Neural crest cell (in vitro differentiated cells): ENCODE measurements at places on chromosomes 7 and 10. TPM values are rescaled to one million over a fixed set of nuclear protein-coding genes. Genes with fewer than 3 reads are reported as not detected.

- peak overlapping the region; percentile 19 for H3K27ac ChIP-seq
- DNase-seq: no peak
- H3K36me3 ChIP-seq: peaks cover 15% of the 10 kb centered on the region
- H3K4me3 ChIP-seq: no peak overlapping the region
These were observed 25.2 kb upstream of the BTBD16 start for GRCh38 chr10:122245897-122246296.

DNA sequence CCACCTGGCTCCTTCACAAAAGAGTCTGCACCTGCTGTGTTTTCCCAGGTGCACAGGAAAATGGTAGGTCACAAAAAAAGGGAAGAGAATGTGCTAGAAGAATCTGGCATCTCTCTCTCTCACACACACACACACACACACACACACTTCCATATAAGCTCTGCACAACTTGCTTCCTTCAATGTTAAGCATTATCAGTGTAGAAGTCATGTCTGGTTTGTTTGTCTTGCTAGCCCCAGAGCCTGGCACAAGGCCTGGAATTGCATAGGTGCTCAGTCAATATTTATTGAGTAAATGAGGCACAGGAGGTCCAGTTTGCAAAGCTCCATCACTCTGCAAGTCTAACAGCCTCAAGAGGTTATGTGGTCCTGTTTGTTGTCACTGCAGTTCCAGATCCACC lies 867.3 kb upstream of the AUTS2 start:
- no peaks in the 10 kb centered on the region for H3K27me3 ChIP-seq
- no peak overlapping the region for H3K4me3 ChIP-seq
- H3K27ac ChIP-seq: no peak overlapping the region
- DNase-seq: no peak
- H3K36me3 ChIP-seq: no peaks in the 10 kb centered on the region

- H3K36me3 ChIP-seq: no peaks in the 10 kb centered on the region
- peaks cover 12% of the 10 kb centered on the region for H3K27me3 ChIP-seq
- H3K27ac ChIP-seq: no peak overlapping the region
- H3K4me3 ChIP-seq: no peak overlapping the region
These were observed 19.0 kb upstream of the DMBT1 start for GRCh38 chr10:122541541-122542002.

DNA sequence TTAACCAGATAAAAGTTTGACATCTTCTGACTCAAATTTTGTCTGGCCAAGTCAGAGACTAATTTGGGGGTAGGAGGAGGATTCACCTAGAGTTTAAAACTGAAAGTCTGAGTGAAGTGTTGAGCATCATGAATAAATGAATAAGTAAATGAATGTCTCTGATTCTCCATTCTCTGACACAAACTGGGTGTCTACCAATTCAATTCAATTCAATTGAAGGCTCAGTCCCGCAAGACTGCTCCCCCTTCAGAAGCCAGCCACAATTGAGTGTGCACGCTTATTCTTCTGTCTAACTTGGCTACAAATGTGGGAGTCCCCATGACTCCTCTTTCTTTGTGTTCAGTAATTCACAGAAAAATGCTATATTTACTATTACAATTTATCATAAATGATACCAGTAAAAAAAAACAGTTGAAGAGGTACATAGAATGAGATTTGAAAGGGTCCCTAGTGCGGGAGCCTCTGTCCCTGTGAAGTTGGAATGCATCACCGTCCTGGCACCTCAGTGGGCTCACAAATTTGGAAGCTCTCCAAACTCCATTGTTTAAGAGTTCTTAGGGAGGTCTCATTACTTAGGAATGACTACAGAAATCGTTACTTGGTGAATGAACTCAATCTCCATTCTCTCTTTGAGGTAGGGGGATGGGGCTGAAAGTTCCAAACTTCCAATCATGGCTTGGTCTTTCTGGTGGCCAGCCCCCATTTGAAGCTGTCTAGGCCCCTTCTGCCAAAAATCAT lies 243.7 kb upstream of the PHYHIPL start:
- H3K27ac ChIP-seq: no peak overlapping the region
- DNase-seq: no peak
- H3K4me1 ChIP-seq: no peaks in the 10 kb centered on the region
- no peak overlapping the region for H3K4me3 ChIP-seq
- no peaks in the 10 kb centered on the region for H3K27me3 ChIP-seq

GRCh38 chr7:146652176-146652575 lies 535.6 kb downstream of the CNTNAP2 start:
- DNase-seq: no peak
- H3K27ac ChIP-seq: no peak overlapping the region
- H3K4me3 ChIP-seq: no peak overlapping the region

- H3K36me3 ChIP-seq: peaks cover 3% of the 10 kb centered on the region
- no peak overlapping the region for H3K4me3 ChIP-seq
- H3K27ac ChIP-seq: no peak overlapping the region
- no peaks in the 10 kb centered on the region for H3K27me3 ChIP-seq
- no peaks in the 10 kb centered on the region for H3K4me1 ChIP-seq
- no peak for DNase-seq
These were observed 190.9 kb upstream of the YAE1 start for GRCh38 chr7:39375047-39375873.

GRCh38 chr7:43869867-43870240 lies 537 bp upstream of the MRPS24 start:
- peak overlapping the region; percentile 81 for H3K4me3 ChIP-seq
- peaks cover 18% of the 10 kb centered on the region for H3K36me3 ChIP-seq
- H3K4me1 ChIP-seq: peaks cover 34% of the 10 kb centered on the region
- H3K27me3 ChIP-seq: peaks cover 3% of the 10 kb centered on the region
- peak overlapping the region; percentile 97 for H3K27ac ChIP-seq

GRCh38 chr7:106774768-106775551 lies 90.1 kb upstream of the PIK3CG start:
- no peaks in the 10 kb centered on the region for H3K27me3 ChIP-seq
- no peak overlapping the region for H3K27ac ChIP-seq
- no peak overlapping the region for H3K4me3 ChIP-seq
- DNase-seq: no peak
- H3K4me1 ChIP-seq: no peaks in the 10 kb centered on the region

GRCh38 chr10:4721999-4722753 lies 103.8 kb upstream of the AKR1E2 start:
- H3K27me3 ChIP-seq: no peaks in the 10 kb centered on the region
- H3K36me3 ChIP-seq: peaks cover 2% of the 10 kb centered on the region
- H3K4me1 ChIP-seq: peaks cover 4% of the 10 kb centered on the region
- no peak overlapping the region for H3K27ac ChIP-seq
- H3K4me3 ChIP-seq: no peak overlapping the region

DNA sequence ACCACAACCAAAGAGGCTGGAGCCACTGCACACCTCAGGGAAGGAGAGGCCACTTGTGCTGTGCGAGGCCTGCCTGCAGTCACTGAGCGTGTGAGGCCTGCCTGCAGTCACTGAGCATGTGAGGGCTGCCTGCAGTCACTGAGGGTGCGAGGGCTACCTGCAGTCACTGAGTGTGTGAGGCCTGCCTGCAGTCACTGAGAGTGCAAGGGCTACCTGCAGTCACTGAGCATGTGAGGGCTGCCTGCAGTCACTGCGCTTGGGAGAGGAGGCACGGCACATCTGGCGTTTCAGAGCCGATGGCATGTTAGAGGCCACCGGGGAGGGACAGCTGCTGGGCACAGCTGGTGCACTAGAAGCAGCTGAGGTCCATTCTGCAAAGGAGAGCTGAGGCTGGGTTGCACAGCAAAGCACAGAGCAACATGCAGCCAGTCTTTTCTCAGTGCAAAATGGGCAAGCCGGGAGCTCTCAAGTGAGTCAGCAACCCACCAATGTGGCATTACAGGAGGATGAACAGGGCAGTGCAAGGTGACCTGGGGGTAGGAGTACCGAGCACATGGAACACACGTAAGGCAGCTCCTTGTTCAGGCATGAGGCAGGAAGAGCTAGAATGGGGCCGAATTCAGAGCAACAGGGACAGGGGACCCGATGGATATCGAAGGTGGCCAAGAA lies 540.1 kb downstream of the PTPRN2 start:
- no peaks in the 10 kb centered on the region for H3K27me3 ChIP-seq
- no peak overlapping the region for H3K4me3 ChIP-seq
- no peak for DNase-seq
- H3K36me3 ChIP-seq: peaks cover 2% of the 10 kb centered on the region
- H3K27ac ChIP-seq: no peak overlapping the region

- DNase-seq: no peak
- no peaks in the 10 kb centered on the region for H3K4me1 ChIP-seq
- H3K27ac ChIP-seq: no peak overlapping the region
- peaks cover 8% of the 10 kb centered on the region for H3K36me3 ChIP-seq
- H3K4me3 ChIP-seq: no peak overlapping the region
- H3K27me3 ChIP-seq: no peaks in the 10 kb centered on the region
These were observed 8.8 kb upstream of the SMKR1 start for GRCh38 chr7:129493555-129493954.

- H3K4me1 ChIP-seq: no peaks in the 10 kb centered on the region
- no peak overlapping the region for H3K27ac ChIP-seq
- H3K27me3 ChIP-seq: no peaks in the 10 kb centered on the region
- peaks cover 4% of the 10 kb centered on the region for H3K36me3 ChIP-seq
These were observed 200.9 kb upstream of the CNTNAP2 start for GRCh38 chr7:145915679-145916078.

- no peaks in the 10 kb centered on the region for H3K36me3 ChIP-seq
- H3K4me1 ChIP-seq: no peaks in the 10 kb centered on the region
- H3K27ac ChIP-seq: no peak overlapping the region
- H3K27me3 ChIP-seq: peaks cover 3% of the 10 kb centered on the region
- no peak for DNase-seq
These were observed 190.8 kb upstream of the PRKCQ start for GRCh38 chr10:6770846-6771245.

DNA sequence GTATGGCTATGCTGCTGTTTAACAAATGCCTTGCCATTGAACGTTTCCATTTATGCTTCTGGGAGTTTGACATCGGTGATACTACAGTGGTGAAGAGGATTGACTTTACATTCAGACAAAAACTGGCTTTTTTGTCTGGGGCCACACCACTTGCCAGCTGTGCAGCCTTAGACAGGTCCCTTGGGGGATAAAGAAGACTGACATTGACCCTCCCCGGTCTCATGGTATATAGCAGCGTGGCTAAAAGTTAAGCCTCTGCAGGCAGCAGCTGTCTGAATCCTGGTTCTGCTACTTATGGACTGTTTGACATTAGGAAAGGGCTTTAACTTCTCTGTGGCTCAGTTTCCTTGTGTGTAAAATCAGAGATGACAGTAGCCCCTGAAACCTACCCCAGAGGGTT lies 42.0 kb upstream of the PTF1A start:
- no peak overlapping the region for H3K4me3 ChIP-seq
- H3K4me1 ChIP-seq: no peaks in the 10 kb centered on the region
- H3K27me3 ChIP-seq: peaks cover 11% of the 10 kb centered on the region

DNA sequence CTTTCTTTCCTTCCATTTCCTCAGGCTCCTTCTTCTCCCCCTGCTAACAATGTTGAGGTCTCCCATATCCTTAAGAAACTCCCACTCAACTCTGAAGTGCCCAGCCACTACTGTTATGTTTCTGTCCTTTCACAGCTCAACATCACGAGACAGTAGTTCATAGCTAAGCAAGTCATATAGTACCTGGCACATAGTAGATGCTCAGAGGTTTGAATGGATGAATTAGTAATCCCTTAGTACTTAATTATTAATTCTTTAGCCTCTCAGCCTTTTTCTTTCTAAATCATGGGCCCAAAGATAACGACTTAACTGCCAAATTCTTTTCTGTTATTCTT lies 22.6 kb downstream of the CSGALNACT2 start:
- H3K4me1 ChIP-seq: peaks cover 7% of the 10 kb centered on the region
- H3K4me3 ChIP-seq: no peak overlapping the region
- no peaks in the 10 kb centered on the region for H3K27me3 ChIP-seq
- H3K36me3 ChIP-seq: no peaks in the 10 kb centered on the region
- no peak for DNase-seq
- H3K27ac ChIP-seq: no peak overlapping the region

- H3K27me3 ChIP-seq: peaks cover 33% of the 10 kb centered on the region
- peak overlapping the region; percentile 36 for H3K27ac ChIP-seq
- H3K4me1 ChIP-seq: peaks cover 56% of the 10 kb centered on the region
These were observed 8.4 kb downstream of the LAMB1 start for GRCh38 chr7:107994421-107995030.

- H3K4me3 ChIP-seq: no peak overlapping the region
- peaks cover 50% of the 10 kb centered on the region for H3K4me1 ChIP-seq
- H3K36me3 ChIP-seq: no peaks in the 10 kb centered on the region
- no peaks in the 10 kb centered on the region for H3K27me3 ChIP-seq
- DNase-seq: no peak
- H3K27ac ChIP-seq: no peak overlapping the region
These were observed 79.0 kb downstream of the COBL start for GRCh38 chr7:51237446-51238133.

DNA sequence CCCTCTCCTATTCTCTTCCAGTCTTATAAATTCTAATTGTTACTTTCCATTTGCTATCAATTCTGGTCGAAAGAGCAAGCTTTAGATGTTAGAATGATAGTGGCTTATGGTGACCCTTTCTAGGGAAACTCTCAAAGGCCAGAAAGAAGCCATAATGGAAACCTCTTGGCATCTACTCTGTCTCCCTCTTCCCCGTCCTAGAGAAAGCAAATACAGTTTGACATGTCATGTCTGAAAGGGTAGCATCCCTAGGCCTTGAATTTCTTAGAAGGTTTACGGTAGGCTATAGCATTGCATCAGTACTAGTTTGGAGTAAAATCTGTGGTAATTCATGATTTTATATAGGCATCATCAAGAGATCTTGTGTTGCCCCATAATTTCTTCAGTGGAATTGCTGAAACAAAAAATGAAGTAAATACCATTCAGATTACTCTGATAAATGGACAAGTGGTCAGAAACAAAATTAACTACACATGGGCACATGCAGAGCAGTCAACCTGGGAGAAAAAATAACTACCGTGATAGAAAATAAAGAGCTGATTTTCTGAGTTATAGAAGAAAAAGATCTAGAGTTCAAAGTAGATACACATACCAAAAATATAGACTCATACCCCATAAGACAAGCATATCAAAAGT lies 4.4 kb downstream of the PRKAR2B start:
- peaks cover 22% of the 10 kb centered on the region for H3K4me1 ChIP-seq
- no peak for DNase-seq
- no peak overlapping the region for H3K4me3 ChIP-seq
- H3K36me3 ChIP-seq: no peaks in the 10 kb centered on the region

- H3K36me3 ChIP-seq: peaks cover 2% of the 10 kb centered on the region
- no peak for DNase-seq
- no peaks in the 10 kb centered on the region for H3K27me3 ChIP-seq
- no peak overlapping the region for H3K4me3 ChIP-seq
- no peak overlapping the region for H3K27ac ChIP-seq
These were observed 271.7 kb upstream of the MKLN1 start for GRCh38 chr7:131056007-131056406.

Gene EMX2
- total RNA-seq: 1.0 and 1.1 TPM in 2 replicates

Gene GIMAP4
- not detected in 2 replicates for total RNA-seq

Gene ACSL5
- not detected in 2 replicates for total RNA-seq

Gene CTAGE4
- total RNA-seq: 0.55 TPM in 1 of 2 replicates, not detected in the other

Gene RP9
- 27.5 and 32.7 TPM in 2 replicates for total RNA-seq

Gene MKLN1
- 45.7 and 47.5 TPM in 2 replicates for total RNA-seq

Gene PPP1R17
- total RNA-seq: 1.2 and 1.4 TPM in 2 replicates

Gene UCN3
- not detected in 2 replicates for total RNA-seq

Gene TFR2
- total RNA-seq: 1.7 and 2.4 TPM in 2 replicates

Gene TMEM26
- total RNA-seq: 0.05 and 0.23 TPM in 2 replicates

Gene CTNNA3
- total RNA-seq: 4.7 and 5.5 TPM in 2 replicates
